ENCODE measurements at places on chromosomes 2 and 18. TPM values are rescaled to one million over a fixed set of nuclear protein-coding genes. Genes with fewer than 3 reads are reported as not detected.

Gene SLC9A2
- polyA plus RNA-seq: 5.1 TPM

Gene C2orf78
- polyA plus RNA-seq: not detected

Gene GDF7
- polyA plus RNA-seq: 4.7 TPM

Gene RFX8
- polyA plus RNA-seq: 0.75 TPM

Measured in renal pelvis (tissue), 12 donors.